ENCODE measurements at places on chromosomes 4 and X.

DNA sequence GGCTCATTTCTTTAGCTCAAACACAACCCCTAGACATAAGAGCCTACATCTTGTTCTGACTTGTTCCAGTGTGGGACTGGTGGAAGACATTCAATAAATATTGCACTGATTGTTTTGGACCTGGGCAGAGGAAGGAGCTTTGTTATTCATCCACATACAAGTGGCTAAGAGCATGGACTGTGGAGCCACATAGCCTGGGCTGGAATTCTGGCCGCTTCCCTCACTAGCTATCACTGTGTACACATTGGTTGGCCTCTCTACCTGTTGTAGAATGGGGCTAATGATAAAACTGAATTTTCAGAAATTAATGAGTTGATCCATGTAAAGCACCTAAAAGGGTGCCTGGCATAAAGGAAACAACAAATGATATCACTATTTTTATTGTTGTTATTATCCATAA, 80.0 kb downstream of the ZNF674 start:
- DNase-seq: no peak

DNA sequence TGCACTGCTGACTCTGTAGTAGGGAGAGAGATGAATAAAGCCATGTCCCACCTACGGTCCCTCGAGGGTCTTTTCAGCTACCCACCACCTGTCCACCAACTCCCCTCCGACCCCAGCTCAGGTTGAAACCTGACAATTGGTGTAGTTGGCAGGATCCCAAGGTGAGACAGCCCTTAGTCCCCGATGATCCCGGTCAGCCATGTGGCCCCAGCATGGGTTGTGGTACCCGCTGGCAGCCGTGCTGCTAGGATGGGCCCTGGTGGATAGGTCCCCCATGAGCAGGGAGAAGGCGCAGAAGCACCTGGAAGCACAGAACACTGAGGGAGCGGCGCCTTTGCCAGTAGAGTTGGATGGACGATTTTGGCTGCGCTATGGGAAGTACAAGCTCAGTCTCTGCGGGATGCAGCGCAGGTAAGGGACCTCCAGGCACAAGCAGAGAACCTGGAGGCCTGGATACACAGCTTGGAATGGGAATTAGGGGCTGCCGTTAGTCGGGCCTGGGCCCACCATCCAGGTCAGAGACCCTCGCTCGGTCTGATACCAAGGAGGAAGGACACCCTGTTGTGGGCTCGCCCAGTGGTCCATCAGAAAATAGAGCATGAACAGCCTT, 694.6 kb upstream of the AGA start:
- DNase-seq: no peak

GRCh38 chrX:18424482-18425198, 768 bp upstream of the CDKL5 start:
- DNase-seq: no peak

DNA sequence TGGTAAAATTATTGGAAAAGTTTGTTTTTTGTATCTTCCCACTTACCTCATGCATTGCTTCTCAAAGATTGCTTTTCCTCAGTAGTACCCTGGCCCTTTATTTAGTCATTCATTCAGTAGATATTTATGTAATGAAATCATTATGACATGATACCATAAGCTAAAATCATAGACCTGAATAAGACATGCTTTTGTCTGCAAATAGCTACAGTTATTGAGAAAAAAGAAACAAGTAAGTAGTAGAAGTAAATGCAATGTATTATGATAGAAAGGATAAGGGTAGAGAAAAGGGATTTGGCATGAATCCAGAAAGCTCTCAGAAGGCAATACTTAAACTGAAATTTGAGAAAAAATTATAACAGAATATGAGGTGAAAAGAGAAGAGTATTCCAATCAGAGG, 352.5 kb downstream of the GPM6A start:
- DNase-seq: no peak

- no peak for DNase-seq
These were observed 103.0 kb downstream of the HHIP start for GRCh38 chr4:144748814-144749555.

DNA sequence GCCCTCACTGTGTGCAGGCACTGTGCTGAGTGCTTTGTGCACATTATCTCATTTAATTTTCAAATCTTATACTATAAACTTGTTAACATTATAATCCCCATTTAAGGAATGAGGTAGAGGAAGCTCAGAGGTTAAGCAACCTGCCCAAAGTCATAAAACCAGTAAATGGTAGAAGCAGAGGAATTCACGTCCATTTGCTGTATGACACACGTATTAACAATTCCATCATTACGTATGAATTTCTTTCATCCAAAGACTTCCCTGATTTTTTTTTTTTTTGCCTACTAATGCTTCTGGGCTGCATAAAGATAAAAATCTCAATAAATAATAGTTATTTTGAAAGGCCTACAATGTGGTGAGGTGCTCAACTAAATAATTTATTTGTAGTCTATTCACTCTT, 64.5 kb upstream of the H2AZ1 start:
- DNase-seq: no peak

GRCh38 chrX:78619834-78620233, 39.3 kb downstream of the RTL3 start:
- peak; percentile 64 for DNase-seq

GRCh38 chrX:63735882-63736281, 49.1 kb downstream of the ARHGEF9 start:
- DNase-seq: no peak

DNA sequence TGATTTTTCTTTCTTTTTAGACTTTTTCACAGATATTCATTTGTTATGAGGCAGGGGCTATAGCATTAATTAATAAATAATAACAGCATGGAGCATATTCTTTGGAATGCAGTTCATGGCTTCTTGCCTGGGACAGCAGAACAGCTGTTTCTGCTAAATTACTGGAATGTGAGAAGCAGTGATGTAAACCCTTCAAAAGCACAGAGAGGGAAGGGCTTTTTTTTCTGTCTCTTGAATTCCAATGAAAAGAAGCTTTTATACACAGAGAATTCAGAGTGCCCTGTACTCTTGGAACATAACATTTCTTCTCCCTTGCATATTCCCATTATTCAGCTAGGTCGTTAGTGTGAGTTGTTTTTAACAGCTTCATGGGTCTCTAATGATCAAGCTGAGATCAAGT, 28.5 kb upstream of the ANK2 start:
- peak; percentile 39 for DNase-seq

DNA sequence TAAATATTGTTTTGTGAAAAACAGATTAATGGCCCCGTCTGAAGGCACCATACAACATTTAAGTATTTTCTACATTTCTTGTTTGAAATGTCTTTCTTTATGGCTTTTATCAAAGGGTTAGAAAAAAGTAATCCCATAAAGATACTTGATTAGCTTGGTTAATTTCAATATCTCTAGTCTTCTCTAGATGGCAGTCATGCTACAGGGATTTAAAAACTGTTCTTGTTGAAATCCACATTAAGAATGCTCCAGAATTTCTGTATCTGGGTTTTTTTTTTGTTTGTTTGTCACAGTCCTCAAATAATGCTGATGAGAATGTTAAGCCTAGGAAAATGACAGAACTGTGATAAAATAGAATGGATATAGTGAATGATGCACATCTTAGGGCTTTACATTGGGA, 109.0 kb upstream of the AADAT start:
- DNase-seq: no peak

DNA sequence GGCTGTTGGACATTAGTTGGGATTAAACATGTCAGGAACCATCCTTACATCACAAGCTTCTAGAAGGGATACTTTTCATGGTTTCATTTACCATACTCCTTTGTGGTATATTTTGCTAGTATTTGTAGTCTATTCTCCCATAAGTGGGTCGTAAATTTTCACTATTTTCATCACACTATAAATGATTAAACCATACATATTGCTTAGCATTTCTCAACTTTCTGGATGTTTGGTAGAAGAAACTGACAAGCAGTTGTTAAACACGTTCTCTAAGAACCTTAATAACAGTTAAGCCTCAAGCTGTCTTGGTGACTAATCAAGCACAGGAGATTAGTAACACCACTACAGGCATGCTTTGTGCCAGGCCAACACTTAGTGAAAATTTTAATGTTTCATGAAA, 375.5 kb downstream of the NAF1 start:
- no peak for DNase-seq

DNA sequence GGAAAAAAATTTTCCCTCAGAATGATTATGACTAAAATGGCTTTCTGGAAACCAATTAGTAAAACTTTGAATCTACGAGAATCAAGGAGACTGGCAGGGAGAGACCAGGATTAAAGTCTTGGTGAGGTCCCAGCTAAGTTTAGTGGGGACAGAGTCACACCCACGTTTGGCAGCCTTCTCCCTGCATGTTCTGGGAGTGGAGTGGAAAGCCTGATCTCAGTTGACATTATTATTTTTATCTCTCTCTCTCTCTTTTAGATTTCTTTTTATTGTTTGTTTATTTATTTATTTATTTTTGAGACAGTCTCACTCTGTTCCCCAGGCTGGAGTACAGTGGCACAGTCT, 67.8 kb downstream of the MED28 start:
- DNase-seq: no peak

- DNase-seq: no peak
These were observed 12.6 kb downstream of the SRD5A3 start for GRCh38 chr4:55358668-55359067.

DNA sequence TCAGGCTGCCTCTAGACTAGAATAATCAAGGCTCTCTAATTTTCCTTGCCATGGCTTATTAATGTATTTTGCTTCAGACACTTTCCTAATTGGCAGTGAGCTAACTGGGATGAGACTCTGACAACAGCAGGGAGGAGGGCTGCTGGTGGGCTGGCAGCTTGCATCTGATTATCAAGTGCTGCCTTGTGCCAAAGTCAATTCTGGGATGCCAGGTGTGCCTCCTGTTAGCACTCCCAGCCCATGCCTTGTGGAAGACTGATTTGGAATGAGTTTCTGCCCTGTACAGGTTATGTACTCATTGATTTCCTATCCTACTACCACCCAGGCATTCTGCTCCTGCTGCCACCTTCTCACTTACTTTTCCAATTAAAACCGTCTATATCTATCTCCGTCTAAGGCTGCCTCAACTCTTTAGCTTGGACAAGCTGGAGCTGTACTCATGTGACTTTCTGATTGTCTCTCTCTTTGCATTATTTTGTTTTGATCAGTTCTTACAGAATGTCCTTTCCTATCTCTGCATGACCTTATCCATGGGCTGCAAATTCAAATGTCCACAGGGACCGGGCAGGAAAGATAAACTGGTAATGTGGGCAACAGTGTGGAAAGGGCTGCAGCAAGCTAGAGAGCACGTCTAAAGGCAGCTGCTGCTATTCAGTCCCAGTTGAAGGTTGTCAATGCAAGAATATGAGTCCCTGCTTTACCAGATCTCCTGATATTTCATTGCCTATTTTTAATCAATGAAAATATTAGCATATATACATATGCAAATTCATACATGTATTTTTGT, 112.6 kb downstream of the GABRA2 start:
- DNase-seq: no peak

DNA sequence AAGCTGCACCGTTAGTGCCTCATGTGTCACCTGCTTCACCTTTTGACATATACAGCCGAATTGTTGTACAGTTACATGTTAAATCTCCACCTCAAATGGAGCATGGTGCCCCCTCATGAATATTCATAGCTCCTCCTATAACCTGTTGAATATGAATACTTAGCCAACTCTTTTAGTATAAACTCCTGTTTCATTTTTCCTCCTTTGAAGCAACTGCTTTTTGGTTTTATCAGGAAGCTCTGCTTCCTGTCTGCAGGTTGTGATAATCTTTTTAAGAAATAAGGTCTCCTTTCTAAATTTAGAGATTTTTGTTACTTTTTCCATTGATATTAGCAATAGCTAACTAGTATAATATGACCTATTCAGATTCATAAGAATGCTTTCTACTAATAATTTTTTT, 1429.2 kb upstream of the AGA start:
- DNase-seq: no peak

GRCh38 chrX:42519666-42520231, 258.2 kb downstream of the PPP1R2C start:
- DNase-seq: no peak

- peak; percentile 67 for DNase-seq
These were observed 761 bp downstream of the FGFRL1 start for GRCh38 chr4:1012034-1012739.

DNA sequence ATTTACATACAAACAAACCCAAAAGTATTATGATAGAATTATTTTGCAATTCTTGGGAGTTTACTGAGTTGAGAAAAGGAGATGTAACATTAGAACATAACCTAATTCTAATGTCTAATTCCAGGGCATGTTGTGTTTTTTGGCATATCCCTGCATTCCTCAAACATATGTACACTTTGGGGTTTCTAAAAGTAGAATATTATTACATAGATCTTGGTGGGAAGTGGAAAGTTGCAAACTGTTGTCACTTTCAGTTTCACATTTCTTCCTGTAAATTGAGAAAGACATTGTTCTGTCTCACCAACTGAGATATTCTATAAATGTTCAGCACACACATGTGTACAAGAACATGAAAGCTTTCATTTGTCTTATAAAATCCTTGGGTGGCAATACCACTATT, 24.4 kb upstream of the GBA3 start:
- no peak for DNase-seq

DNA sequence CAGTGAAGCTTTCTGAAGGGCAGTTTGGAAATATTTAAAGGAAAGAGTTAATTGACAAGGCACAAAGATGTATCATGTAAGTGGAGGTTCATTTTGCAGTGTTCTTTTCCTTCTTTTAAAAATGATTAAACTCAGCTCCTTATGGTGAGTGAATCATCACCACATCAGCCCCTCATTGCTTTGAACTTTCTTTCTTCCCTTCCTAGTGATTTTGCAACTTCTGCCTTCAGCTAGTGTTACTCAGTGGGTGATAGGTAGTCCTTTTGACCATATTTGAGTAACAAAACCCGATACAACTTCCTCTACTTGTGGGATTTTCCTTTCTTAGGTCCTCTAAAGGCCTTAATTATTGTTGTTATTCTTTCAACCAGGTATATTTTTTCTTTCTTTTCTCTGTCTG, 8.2 kb downstream of the ZCCHC4 start:
- DNase-seq: no peak
